ENCODE measurements at places on chromosomes 6 and 20. TPM values are rescaled to one million over a fixed set of nuclear protein-coding genes. Genes with fewer than 3 reads are reported as not detected.

DNA sequence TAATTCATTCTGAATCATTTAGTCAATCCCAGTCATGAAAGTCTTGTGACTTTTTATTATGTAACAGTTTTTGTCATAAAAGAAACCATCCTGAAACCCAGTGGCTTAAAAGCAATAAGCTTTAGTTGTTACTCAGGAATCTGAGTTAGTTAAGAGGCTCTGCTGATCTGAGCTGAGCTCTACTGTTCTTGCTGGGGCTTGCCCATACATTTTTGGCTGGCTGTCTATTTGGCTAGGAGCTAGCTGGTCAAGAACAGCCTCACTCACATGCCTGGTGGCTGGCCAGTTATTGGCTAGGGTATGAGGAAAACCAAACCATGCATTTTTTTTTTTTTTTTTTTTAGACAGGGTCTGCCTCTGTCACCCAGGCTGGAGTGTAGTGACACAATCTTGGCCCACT, 10.6 kb downstream of the TCF21 start:
- DNase-seq: no peak

DNA sequence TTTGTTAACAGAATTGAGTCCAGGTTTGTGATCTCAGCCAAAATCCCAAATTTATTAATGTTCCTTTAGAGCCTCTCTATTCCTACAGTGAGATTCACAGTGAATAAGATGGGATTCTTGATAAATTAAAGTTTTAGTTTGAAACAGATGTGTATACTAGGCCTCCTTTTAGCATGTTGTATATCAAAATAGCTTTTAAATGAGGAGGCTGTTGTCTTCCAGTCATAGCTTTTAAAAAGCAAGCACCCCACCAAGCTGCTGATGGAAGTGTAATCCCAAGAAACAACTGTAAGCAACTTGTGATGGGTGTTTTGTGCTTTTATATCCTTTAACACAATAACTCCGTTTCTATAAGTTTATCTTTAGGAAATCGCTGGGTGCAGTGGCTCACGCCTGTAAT, 7.0 kb downstream of the GTF2H5 start:
- no peak for DNase-seq

- DNase-seq: no peak
Measured at GRCh38 chr20:24096864-24097450, 108.4 kb upstream of the GGTLC1 start.

DNA sequence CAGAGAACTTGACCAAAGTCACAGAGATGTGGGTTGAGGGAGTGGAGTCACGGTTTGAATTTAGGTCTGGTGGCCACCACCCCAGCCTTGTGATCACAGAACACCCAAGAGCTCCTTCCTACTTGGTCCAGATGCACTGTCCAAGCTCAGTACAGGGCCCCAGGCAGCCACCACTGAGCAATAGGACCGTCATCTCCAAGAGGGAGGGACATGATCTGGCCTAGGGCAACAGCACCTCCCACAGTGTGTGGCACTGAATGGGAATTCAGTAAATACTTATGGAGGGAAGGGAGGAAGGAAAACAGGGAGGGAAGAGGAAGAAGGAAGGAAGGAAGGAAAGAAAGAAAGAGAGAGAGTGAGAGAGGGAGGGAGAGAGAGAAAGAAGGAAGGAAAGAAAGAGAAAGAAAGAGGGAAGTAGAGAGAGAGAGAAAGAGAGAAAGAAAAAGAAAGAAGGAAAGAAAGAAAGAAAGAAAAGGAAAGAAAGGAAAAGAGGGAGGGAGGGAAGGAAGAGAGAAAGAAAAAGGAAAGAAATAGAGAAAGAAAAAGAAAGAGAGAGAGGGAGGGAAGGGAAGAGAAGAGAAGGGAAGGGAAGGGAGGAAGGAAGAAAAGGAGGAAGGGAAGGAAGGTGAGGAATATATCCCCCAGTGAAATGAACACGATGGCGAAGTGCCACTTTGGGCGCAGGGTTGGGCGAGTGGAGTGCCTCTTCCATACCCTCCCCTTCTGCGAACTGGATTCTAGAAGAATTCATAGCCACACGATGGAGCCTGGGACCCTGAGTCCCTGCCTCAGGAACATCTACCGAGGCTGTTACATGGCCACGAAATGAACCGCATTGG, 243.7 kb downstream of the TFAP2C start:
- no peak for DNase-seq

DNA sequence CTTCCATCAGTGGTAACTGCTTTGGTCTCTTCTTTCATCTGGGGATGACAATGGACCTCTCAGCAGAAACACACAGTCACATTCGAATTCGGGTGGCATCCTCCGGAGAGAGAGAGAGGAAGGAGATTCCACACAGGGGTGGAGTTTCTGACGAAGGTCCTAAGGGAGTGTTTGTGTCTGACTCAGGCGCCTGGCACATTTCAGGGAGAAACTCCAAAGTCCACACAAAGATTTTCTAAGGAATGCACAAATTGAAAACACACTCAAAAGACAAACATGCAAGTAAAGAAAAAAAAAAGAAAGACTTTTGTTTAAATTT, 6.1 kb downstream of the EDN1 start:
- no peak for DNase-seq

DNA sequence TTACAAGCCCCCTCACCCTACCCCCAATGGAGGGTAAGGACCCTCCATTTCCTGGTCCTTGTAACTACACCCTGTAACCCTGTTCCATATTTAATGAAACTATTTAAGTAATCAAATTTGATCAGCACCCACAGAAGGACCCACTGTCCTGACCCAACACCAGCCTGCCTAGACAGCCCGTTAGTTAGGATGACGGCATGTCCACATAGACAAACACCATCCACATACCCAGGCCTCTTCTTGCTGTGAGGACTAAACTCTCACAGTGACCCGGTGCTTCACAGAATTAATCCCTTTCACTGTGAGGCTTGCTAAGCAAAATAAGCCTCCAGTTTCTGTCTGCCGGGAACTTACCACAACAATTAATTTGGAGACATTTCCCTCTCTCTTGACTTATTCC, 32.8 kb upstream of the FOXQ1 start:
- DNase-seq: no peak

Gene OPRM1
- total RNA-seq: not detected

Gene C20orf202
- total RNA-seq: 0.83 TPM

DNA sequence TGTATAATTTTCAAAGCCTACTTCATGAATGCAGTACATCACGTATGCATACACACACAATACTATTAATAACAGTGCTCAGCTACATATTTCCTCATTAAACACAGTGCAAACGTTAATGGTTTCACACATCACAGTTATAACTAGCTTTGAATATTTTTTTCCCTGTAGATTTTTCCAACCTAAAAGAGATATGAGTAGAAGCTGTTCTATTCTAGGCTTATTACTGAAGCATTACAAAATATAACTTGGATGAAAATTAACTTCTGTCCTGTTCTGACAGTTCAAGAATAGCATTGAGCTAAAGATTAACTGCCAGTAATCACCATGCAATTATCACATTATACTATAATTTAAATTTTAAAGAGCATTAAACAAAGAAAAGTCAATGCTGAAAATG, 6.2 kb downstream of the LMBRD1 start:
- DNase-seq: no peak

Gene MCHR2
- not detected for total RNA-seq

DNA sequence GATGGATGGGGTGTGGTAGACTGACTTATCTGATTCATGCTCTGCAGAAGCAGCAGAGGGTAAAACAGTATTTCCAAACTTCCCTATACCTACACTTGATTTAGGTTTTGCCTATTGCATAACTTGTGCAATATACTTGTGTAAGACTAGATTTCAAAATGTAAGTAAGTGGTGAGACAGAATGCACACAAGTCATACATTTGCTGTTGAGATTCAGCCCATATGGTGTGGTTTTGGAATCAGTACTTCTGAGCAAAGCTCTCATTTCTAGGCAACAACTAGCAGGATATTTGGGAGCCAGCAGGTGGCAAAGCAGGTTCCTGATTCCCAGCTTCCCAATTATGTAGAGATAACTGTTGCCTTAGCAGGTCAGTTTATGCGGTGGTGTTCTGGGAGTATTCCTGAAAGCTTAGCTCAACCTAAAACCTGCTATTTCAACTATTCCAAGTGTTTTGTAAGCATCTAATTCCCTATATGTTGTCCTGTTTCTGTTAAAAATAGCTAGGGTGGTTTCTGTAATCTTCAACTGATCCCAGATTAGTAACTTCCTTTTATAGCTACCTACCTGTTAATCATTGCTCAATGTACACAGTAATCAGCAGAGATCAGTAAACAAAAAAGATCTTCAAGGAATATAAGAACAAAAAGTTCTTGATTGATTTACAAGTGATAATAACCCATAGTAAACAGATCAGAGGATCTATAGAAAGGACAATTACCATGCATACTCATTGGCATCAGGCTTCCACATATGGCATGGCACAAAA, 8.5 kb upstream of the FABP7 start:
- DNase-seq: no peak

GRCh38 chr6:43508481-43509141, 1.5 kb downstream of the LRRC73 start:
- DNase-seq: no peak

Measured in uterus (tissue), 4 donors.